ENCODE measurements at places on chromosomes 3 and 15. TPM values are rescaled to one million over a fixed set of nuclear protein-coding genes. Genes with fewer than 3 reads are reported as not detected.

TEX9 gene
- 4.9 TPM for total RNA-seq

TMEM212 gene
- not detected for total RNA-seq

GOLGA8S gene
- not detected for total RNA-seq

CFAP100 gene
- not detected for total RNA-seq

CHL1 gene
- total RNA-seq: 25.8 TPM

ALS2CL gene
- total RNA-seq: 134 TPM

RAB6B gene
- 3.7 TPM for total RNA-seq

THPO gene
- total RNA-seq: 0.74 TPM

EPHB1 gene
- total RNA-seq: 2.2 TPM

LSAMP gene
- 3.9 TPM for total RNA-seq

IQCF5 gene
- not detected for total RNA-seq

MOBP gene
- not detected for total RNA-seq

GRCh38 chr3:22886439-22887068, 316.6 kb upstream of the UBE2E2 start:
- DNase-seq: no peak

DNA sequence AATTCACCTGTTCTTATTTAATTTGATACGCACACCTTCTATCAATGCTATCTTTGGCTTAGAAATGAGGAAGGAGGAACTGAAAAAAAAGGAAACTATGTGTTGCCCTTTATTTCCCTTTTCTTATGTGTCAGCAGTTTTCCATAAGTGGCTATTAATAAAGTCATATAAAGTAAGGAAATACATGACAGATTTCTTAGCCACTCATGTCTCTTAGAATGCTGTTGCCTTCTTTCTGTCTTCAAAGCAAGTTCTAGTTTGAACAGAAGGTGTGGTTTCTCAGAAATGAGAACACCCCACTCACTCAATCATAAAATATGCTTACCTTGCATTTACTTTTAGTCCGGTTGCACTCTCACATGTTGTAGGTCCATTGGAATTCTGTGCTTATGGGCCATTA, 640.5 kb upstream of the GRM7 start:
- no peak for DNase-seq

- DNase-seq: no peak
Observed at GRCh38 chr15:76338486-76339304, 2.1 kb downstream of the ISL2 start.

GRCh38 chr3:77446761-77447160, 406.9 kb downstream of the ROBO2 start:
- no peak for DNase-seq

GRCh38 chr3:145333931-145334330, 827.1 kb downstream of the PLOD2 start:
- DNase-seq: no peak

DNA sequence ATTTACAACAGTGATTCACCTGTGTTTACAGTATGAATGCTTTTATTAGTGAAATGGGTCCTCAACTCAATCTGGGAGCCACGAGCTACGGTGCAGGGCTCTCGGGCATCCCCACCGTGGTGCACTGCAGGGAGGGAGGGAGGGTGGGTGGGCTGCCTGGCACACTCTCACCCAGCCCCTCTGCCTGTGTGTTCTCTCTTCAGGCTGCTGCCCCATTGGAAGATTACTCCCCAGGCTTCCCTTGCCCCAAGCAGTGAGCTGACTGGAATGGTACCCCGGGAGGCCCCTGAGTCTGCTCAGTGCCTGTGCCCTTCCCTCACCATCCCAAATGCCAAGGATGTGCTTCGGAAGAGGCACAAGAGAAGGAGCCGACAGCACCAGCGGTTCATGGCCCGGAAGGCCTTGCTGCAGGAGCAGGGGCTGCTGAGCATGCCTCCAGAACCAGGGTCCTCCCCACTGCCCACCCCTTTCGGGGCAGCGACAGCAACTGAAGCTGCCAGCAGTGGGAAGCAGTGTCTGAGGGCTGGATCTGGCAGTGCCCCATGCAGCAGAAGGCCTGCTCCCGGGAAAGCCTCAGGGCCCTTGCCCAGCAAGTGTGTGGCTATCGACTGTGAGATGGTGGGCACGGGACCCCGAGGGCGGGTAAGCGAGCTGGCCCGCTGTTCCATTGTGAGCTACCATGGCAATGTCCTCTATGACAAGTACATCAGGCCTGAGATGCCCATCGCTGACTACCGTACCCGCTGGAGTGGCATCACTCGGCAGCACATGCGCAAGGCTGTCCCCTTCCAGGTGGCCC, 5.0 kb downstream of the AEN start:
- DNase-seq: no peak

DNA sequence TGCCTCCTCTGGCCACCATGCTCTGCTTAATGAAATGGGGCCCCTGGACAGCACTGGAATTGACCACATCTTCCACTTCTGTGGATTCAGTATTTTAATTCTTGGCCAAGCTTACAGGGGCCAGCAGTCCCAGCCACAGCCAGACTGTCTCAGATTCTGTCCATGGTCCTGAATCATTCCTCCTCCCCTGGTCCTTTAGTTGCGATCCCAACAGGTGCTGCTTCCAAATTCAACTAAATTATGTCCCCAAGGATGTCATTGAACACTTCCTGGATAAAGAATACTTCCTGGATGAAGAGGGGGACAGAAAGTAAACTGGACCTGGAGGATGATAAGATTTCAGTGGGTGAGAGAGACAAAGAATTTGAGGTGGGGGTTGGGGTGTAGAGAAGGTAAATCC, 111.1 kb upstream of the FOXB1 start:
- DNase-seq: no peak

DNA sequence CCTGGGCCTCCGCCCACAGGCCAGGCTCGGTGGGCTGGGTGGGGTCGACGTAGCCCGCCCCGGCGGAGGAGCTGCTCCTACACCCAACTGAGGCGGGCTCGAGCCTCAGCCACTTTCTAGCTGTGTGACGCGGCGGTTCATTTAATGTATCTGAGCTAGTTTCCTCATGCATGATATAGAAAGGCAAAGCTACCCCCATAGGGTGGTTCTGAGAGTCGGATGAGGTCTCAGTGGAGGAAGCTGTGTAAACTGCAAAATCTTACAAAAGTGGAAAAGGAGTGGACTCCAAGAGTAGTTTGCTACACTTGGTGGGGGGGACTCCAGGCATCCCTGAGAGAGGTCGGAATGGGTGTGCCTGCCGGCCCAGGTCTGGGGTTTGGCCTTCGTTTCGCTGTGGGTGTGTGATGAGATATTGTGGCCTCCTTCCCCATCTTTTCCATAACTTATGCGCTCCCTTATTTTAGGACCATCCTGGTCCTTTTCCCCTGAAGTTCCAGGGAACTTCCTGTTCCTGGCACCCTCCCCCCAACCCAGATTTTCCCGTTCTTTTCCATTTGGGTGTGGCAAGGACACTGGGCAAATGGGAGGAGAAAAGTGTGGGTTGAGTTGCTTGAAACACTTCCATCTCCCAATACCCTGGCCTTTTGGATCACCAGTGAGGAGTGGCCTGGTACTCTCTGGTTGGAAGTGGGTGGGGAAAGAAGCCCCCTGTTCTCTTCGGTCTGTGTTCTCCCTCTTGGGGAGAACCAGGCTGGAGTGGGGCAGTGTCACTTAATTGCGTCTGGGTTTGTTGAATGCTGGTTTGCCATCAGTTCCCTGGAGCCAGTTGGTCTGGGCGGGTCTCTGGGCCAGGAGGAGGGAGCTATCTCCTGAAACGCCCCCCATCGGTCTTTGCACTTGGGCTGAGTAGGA, 1.1 kb downstream of the PDIA5 start:
- no peak for DNase-seq

- DNase-seq: no peak
Observed at GRCh38 chr15:63933522-63933921, 99.8 kb upstream of the HERC1 start.

DNA sequence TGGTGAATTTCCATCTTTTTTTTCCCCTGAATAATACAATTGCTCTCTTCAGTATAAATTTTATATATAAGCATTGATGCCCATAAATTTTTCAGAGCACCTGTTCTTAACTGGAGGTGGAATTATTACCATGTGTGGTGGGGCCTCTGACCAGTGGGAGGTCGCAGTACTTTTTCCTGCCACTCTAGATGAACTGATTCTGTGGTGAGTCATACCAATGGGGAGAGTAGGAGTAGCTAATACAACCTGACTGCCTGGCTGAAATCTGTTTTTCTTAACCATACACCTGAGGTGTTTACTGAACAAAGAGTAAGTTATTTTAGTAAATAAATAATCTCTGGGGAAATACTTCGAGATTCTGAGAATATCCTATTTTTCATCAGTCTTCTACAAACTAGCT, 67.2 kb downstream of the UNC13C start:
- DNase-seq: no peak

DNA sequence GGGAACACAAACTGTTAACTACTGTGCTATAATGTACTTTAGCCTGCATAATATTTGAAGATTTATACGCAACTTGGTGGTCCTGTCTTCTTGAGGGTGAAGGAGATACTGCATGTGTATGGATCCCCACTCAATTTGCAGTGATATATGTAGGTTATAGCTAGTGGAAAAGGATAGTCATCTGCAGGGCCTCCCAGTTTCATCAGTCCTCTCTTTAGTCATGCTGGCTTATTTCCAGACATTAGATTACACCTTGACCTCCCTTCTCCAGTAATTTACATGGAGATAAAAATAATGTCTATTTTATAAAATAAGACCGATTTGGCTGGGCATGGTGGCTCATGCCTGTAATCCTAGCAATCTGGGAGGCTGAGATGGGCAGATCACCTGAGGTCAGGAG, 3.7 kb downstream of the NR1D2 start:
- DNase-seq: no peak

- no peak for DNase-seq
Observed at GRCh38 chr3:146313746-146314111, 62.8 kb upstream of the PLSCR4 start.

DNA sequence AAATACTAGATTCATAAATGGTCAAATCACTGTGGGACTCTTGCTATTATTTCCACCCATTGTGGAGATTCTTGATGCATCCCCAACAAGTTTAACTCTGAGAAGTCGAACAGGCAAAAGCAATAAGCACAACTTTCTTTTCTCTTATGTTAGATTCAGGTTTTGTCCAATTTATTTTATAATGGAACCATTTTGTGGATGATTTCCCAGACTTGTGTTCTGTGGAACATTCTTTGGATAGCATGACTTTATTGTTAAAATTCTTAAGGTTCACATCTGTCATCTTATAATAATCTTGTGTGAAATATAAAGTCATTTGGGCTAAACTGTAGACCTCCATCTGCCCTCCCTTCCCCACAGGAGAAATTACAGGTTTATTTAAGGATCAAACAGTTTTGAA, 213.7 kb downstream of the LPP start:
- no peak for DNase-seq

- DNase-seq: no peak
Observed at GRCh38 chr15:67161881-67162280, 92.6 kb downstream of the AAGAB start.

- no peak for DNase-seq
Observed at GRCh38 chr3:169627073-169627472, 36.4 kb downstream of the MECOM start.

GRCh38 chr3:49771340-49771938, 14.9 kb downstream of the IP6K1 start:
- DNase-seq: no peak

DNA sequence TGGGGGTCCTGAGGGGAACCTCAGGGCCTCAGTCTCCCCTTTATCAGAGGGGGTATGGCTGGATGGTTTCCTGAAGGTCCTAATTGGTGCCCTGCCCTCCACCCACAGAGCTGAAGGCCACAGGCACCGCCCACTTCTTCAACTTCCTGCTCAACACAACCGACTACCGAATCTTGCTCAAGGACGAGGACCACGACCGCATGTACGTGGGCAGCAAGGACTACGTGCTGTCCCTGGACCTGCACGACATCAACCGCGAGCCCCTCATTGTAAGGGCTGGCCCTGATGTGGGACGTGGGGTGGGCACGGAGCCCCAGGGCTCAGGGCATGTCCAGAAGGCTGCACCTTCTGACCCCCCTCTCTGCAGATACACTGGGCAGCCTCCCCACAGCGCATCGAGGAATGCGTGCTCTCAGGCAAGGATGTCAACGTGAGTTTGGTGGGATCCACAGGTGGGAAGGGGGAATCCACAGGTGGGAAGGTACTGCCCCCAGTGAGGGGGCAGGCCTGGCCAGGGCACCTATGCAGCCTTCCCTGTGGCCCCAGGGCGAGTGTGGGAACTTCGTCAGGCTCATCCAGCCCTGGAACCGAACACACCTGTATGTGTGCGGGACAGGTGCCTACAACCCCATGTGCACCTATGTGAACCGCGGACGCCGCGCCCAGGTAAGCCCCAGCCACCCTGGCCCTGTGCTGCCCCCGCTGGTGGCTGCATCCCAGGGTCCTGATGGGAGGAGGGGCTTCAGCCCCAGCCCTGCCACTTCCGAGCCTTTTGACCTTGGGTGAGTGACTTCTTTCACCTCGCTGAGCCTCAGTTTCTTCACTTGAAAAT, 17.5 kb upstream of the GNAT1 start:
- no peak for DNase-seq

- DNase-seq: no peak
Observed at GRCh38 chr15:80527406-80527805, 123.2 kb downstream of the ARNT2 start.

DNA sequence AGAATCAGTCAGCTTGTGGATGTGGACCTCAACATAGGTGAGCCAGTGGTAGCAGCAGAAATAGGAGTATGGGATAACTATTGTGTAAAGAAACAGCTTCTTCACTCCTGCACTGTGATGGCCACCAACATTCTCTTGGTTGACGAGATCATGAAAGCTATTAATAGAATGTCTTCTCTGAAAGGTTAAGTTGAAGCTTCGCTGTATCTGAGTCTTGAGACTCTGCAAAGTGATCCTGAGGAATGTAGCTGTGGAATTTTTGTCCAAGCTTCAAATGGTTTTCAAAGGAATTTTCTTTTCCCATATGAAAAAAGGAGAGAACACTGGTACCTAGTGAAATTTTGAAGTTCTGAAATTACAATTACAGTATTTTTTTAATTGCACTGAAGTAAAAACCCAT, 146.3 kb downstream of the GMNC start:
- DNase-seq: no peak

- DNase-seq: no peak
Observed at GRCh38 chr15:48392356-48392755, 61.1 kb downstream of the DUT start.

- DNase-seq: no peak
Observed at GRCh38 chr3:187021748-187022402, 91.5 kb downstream of the ST6GAL1 start.

- DNase-seq: no peak
Observed at GRCh38 chr3:146966124-146966523, 361.0 kb upstream of the PLSCR5 start.

GRCh38 chr3:194271460-194272035, 79.6 kb downstream of the CPN2 start:
- no peak for DNase-seq

GRCh38 chr3:19331931-19332330, 183.6 kb downstream of the KCNH8 start:
- no peak for DNase-seq

DNA sequence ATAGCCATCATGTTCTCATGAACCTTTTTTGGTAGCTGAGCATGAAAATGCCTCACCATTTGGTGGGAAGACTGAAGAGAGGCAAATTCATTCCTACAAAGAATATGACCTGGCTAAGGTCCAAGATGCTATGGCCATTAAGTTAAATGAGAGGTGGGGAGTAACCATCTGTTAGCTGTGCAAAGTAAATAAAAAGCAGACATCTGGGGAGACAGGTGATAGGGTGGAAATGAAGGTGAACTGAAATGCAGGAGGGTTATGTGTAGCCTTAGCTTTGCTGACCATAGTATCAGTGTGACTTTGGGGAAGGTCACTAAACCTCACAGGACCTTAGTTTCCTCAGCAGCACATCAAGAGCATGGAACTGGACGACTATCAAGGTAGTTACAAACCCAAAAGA, 111.0 kb upstream of the STRIT1 start:
- DNase-seq: no peak

GRCh38 chr3:194344012-194344411, 7.1 kb downstream of the CPN2 start:
- no peak for DNase-seq
